Thymus (tissue), 14 donors: ENCODE measurements at places on chromosomes 16 and 17.
A peak's percentile ranks its signal among the peaks of the same experiment; 100 is the strongest.

DNA sequence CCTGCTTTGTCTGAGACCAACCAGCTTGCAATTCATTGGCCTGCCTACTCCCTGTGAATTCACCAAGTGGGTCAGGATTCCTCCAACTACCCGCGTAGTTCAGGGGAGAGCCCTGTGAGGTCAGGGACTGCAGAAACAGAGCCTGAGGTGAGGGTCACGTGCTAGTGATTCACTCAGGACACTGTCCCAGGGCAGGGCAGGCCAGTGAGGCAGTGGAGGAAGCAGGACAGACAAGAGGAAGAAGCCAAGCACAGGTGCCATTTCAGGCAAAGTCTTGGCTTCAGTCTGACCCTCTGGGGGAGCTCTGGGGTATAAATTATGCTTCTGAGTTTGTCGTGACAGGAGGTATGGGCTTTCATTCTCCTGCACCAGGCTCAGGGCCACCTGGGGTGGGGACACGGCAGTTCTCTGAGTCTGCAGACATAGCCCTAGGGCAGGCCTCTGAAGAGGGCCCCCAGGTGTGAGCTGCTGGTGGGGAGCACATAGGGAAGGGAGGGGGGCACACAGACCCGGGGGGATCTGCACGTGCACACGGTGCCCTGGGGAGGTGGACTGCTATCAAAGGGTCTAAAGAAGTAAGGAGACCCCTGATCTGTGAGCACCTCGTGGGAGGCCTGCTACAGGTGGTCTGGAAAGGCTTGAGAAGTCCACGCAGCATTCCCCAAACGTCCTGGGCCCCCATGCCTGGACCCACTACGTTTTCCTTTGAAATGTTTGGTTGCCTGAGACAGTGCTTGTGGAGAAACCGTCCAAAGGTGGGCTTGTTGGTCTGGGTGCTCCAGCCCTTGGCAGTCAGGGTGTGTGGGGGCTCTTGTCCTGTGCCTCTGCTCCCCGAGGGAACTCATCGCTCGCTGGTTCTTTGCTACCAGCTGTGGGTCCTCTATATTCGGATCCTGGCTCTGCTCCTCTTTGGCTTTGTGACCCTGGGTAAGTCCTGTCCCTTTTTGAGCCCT lies 46.4 kb downstream of the NKD1 start:
- H3K36me3 ChIP-seq = no peaks in the 10 kb centered on the region
- DNase-seq = no peak
- no peaks in the 10 kb centered on the region for H3K27me3 ChIP-seq

GRCh38 chr17:4691686-4692085 lies 12.3 kb downstream of the PELP1 start:
- no peaks in the 10 kb centered on the region for H3K4me1 ChIP-seq
- H3K27me3 ChIP-seq = no peaks in the 10 kb centered on the region
- DNase-seq = no peak
- H3K4me3 ChIP-seq = no peak overlapping the region
- peaks cover 30% of the 10 kb centered on the region for H3K36me3 ChIP-seq

DNA sequence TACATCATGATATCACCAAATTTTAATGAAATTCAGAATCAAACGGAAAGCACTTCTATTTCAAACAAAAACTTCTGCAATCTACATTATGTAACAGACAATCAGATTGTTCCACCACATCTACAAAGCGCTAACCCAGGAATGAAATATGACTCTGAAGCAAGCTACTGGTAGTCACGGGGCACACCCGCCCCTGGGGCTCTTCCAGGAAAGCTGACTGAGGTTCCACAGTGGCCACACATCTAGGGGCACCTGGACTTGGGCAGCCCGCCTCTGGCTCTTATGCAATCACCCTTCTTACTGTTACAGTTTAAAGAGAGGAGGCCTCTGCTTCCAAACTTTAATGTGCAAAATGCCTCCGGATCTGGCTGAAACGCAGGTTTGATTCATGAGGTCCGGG lies 27.5 kb downstream of the ZCCHC14 start:
- no peaks in the 10 kb centered on the region for H3K36me3 ChIP-seq
- H3K27me3 ChIP-seq = no peaks in the 10 kb centered on the region
- peak overlapping the region; percentile 43 for H3K27ac ChIP-seq
- DNase-seq = no peak
- H3K4me3 ChIP-seq = no peak overlapping the region

DNA sequence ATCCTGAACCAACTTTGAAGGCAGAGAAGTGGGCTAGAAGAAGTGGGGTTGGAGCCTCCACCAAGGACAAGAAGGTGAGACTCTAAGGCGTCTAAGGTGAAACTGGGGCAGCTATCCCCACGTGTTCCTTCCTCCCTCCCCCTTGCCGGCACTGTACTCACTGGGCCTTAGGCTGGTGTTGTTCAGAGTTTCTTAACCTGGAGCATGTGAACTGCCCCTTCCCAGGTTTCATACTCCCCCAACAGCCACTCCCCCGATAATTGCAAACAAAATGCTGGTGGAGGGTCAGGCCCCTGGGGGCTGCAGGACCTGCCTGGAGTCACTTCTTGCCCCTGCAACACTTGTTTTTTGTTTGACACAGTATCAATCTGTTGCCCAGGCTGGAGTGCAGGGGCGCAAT lies 7.3 kb upstream of the SOCS3 start:
- H3K4me3 ChIP-seq = no peak overlapping the region
- peaks cover 60% of the 10 kb centered on the region for H3K27me3 ChIP-seq
- no peak for DNase-seq
- no peaks in the 10 kb centered on the region for H3K36me3 ChIP-seq

GRCh38 chr16:12531937-12532336 lies 271.8 kb downstream of the CPPED1 start:
- H3K4me3 ChIP-seq = no peak overlapping the region
- no peaks in the 10 kb centered on the region for H3K36me3 ChIP-seq
- peaks cover 5% of the 10 kb centered on the region for H3K4me1 ChIP-seq
- no peaks in the 10 kb centered on the region for H3K27me3 ChIP-seq
- DNase-seq = no peak

DNA sequence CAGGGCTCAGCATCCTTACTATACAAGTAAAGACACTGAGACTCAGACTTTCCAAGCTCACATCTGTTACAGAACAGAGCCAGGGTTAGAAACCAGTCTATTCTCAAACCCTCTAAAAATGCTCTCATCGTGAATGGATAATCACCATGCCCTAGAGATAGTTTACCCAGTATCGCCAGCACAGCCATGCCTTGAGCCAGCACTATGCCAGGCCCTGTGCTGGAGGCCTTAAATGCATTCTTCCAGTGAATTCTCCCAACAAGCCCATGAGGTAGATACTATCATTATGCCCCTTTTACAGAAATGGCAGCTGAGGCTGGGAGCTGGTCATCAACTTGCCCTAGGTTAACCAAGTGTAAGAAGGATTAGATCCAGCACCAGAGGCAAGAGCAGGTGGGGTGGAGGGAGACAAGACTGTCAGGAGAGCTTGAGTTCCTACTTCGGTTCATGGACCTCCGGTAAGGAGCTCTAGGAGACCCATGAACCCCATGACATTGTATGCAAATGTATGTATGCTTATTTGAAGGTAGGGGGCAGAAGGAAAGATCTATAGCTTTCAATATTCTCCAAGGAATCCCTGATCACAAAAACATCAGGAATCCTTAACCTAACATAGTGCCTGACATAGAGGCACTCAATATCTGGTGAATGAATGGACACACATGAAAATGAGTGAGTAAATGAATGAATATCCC lies 5.2 kb downstream of the KRT14 start:
- no peak for DNase-seq
- no peak overlapping the region for H3K4me3 ChIP-seq

DNA sequence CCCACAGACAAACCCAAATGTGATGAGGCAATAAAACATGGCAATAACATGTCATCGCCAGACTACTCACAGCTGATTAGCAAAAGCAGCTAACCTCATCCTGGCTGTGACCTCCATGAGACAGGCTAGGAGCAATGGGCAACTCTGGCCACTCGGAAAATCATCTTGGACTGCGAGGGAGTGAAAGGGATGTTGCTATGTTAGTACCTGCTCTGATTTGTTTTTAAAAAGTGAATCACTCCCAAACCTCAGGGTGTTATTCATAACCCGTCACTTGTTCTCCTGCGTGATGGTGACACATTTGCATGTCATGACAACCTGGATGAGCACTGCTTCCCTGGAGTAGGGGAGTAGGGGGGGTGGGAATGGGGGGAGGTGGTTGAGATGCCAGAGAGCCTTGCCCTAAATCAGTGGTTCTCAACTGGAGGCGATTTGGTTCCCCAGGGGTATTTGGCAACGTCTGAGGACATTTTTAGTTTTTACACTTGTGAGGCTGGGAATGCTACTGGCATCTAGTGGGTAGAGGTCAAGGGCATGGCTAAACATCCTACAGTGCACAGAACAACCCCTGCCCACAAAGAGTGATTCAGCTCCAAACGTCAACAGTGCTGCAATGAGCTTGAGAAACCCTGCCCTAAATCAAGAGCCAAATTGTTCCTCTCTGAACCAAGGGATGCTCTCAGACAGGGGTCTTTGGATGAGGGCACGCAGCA lies 241.7 kb downstream of the SOX9 start:
- H3K4me1 ChIP-seq = no peaks in the 10 kb centered on the region
- DNase-seq = no peak
- no peak overlapping the region for H3K4me3 ChIP-seq
- H3K36me3 ChIP-seq = no peaks in the 10 kb centered on the region
- H3K27me3 ChIP-seq = no peaks in the 10 kb centered on the region

DNA sequence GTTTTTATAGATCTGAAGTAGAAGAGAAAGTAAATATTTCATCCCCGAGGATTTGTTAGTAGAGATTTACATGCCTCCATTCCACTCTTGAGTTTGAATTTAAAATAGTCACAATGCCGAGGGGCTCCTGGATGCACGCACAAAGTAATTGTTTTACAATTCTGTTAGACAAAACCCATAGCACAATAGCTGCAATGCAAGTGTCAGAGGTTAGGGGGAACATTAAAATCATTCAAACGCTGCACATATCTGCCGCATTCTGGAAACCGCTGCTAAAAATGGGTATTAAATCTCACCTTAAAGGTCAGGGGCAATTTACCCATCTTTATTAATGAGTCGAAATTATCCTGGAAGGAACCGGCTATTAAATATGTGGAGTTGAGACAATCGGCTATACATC lies 528.5 kb upstream of the HSBP1 start:
- no peaks in the 10 kb centered on the region for H3K4me1 ChIP-seq
- no peak for DNase-seq

GRCh38 chr17:39735882-39736281 lies 1.9 kb upstream of the GRB7 start:
- no peak overlapping the region for H3K27ac ChIP-seq
- no peak overlapping the region for H3K4me3 ChIP-seq
- H3K36me3 ChIP-seq = no peaks in the 10 kb centered on the region
- no peak for DNase-seq
- peaks cover 5% of the 10 kb centered on the region for H3K27me3 ChIP-seq

GRCh38 chr16:56327071-56327928 lies 98.0 kb downstream of the AMFR start:
- DNase-seq = no peak
- H3K4me3 ChIP-seq = no peak overlapping the region
- no peaks in the 10 kb centered on the region for H3K27me3 ChIP-seq
- H3K4me1 ChIP-seq = no peaks in the 10 kb centered on the region
- no peak overlapping the region for H3K27ac ChIP-seq
- no peaks in the 10 kb centered on the region for H3K36me3 ChIP-seq

GRCh38 chr16:8026450-8026849 lies 563.9 kb downstream of the TMEM114 start:
- no peak overlapping the region for H3K27ac ChIP-seq
- no peak for DNase-seq
- H3K36me3 ChIP-seq = no peaks in the 10 kb centered on the region
- H3K4me1 ChIP-seq = no peaks in the 10 kb centered on the region
- no peaks in the 10 kb centered on the region for H3K27me3 ChIP-seq

DNA sequence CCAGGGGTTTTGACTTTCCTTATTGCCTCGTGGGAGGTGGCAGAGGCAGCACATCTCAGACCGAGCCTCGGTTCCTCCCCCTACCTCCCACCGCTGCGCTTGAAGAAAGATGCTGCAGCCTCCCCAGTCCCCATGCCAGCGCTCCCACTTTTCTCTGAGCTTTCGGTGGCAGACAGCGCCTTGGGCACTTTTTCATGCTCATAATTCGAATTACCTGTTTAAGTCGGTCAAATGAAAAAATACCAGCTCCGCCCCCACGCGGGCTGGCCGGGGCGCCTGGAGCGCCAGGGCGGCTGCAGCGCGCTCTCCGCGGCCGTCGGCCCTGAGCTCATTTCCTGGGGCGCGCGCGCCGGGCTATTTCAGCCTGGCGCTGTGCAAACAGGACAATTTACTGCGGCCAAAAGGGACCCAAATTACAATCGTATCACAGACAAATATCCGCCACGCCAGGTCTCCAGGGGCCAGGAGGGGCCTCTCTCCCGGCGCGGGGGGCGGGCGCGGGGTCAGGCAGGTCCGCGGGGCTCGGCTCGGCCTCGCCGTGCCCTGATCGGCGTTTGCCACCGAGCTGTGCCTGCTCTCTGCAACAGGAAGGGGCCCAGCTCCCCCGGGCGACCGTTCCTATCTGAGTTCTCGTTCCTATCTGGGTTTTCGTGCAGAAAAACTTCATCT lies 45.0 kb downstream of the SOST start:
- no peak for DNase-seq
- H3K27ac ChIP-seq = no peak overlapping the region
- H3K4me3 ChIP-seq = peak overlapping the region; percentile 27

DNA sequence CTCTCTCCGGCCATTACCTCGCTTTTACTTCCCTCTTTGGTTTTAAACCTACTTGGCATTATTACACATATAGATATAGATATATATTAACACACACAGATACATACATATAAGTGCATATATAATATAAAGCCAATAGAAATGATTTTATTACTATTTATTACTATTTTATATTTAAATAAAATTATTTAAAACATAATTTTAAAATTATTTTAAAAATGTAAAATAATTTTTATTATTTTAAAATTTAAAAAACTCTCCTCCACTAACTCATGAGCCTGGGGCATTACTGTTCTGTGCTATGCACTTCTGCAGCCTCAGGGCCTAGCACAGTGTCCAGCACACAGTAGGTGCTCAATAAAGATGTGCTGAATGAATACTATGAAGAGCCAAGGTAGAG lies 200.9 kb downstream of the SLC39A11 start:
- H3K27ac ChIP-seq = no peak overlapping the region
- no peaks in the 10 kb centered on the region for H3K36me3 ChIP-seq
- DNase-seq = no peak
- no peaks in the 10 kb centered on the region for H3K27me3 ChIP-seq

GRCh38 chr16:88058136-88058535 lies 106.9 kb downstream of the BANP start:
- H3K4me1 ChIP-seq = no peaks in the 10 kb centered on the region
- no peak for DNase-seq
- peaks cover 40% of the 10 kb centered on the region for H3K36me3 ChIP-seq
- H3K27ac ChIP-seq = no peak overlapping the region
- no peaks in the 10 kb centered on the region for H3K27me3 ChIP-seq
- H3K4me3 ChIP-seq = no peak overlapping the region

DNA sequence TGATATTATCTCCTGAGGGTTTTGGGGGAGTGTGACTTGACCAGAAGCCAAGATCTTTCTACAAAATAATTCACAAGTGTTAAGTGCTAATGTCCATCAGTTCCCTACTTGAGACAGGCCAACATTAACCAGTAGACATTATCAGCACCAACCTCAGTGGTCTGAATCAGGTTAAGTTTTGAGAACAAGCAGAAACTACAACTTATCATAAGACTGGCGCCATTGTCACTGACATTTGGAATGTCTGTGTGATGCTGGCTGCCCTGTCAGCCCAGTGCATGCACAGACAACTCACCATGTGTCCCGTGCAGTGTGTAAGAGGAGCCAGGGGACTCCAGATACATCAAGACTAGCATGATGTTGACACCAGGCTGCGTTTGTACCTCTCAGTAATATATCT lies 76.8 kb downstream of the CCDC182 start:
- H3K27me3 ChIP-seq = no peaks in the 10 kb centered on the region
- H3K27ac ChIP-seq = no peak overlapping the region
- no peak overlapping the region for H3K4me3 ChIP-seq

- no peaks in the 10 kb centered on the region for H3K4me1 ChIP-seq
- no peak overlapping the region for H3K27ac ChIP-seq
- H3K36me3 ChIP-seq = no peaks in the 10 kb centered on the region
- H3K27me3 ChIP-seq = no peaks in the 10 kb centered on the region
These were observed 41.0 kb downstream of the OTOA start for GRCh38 chr16:21704733-21705132.
